ENCODE measurements at places on chromosomes 11 and 22.

DNA sequence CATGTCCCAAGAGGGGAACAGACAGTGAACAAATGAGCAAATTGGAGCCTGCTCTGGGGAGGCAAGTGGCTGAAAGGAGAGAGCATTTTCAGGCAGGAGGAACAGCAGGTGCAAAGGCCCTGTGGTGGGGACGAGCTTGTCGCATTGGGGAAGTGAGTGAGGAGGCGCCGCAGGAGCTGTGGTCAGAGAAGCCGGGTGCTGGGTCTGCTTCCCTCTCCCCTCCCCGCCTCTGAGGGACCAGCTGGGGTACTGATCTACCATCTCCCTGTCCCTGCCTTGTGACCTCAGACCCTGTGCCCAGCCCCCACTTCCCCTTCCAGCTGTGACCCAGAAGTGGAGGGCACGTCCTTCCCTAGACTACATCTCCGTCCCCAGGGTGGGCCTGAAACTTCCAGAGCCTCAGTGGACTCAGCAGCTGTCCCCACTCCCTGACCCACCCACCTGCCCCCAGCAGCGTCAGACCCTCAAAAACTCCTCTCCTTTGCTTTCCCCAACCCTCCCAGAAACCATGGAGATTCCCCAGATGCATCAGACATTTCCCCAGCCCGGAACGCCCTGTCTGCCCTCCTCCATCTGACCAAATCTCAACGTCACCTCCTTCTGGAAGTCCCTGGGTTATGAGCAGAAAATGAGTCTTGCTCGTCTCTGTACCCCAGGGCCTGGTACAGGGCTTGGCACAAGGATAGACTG, 19.7 kb upstream of the PDGFB start:
- no peak for DNase-seq

DNA sequence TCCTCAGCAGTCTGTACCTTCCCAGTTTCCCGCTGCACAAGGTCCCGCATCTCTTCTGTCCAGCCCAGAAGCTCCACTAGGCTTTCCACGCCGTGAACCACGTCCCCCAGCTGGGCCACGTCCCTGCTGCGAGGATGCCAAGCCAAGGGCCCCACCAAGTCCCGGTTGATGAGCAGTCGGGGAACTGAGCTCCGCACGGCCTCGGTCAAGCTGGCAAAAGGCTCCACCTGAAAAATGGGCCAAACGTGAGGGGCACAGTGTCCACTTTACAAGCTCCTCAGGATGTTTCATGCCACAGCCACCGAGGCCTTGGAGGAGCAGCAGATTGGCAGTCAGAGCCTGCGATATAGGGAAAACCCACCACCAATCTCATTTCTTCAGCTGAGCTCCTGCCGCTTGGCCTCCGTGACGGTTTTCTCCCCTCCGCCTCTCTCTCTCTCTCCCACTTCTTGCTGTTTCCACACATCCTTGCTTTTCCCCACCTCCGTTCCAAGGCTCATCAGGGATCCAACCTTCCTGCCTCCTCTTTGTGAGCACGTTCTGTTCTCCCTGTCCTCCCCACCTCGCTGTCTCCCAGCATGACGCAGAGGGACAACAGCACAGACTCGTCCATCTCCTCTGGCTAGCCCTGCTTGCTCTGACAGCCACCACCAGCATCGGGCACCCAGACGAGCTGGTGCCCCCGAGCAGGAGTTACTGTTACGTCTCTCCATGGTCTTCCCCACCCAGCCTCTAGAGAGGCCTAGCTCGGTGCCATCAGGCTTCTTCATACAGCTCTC, 11.5 kb downstream of the RIC8A start:
- DNase-seq = no peak

GRCh38 chr11:45332276-45332934, 46.3 kb upstream of the SYT13 start:
- no peak for DNase-seq

- no peak for DNase-seq
These were observed 232.6 kb upstream of the MPPED2 start for GRCh38 chr11:30818721-30819120.

DNA sequence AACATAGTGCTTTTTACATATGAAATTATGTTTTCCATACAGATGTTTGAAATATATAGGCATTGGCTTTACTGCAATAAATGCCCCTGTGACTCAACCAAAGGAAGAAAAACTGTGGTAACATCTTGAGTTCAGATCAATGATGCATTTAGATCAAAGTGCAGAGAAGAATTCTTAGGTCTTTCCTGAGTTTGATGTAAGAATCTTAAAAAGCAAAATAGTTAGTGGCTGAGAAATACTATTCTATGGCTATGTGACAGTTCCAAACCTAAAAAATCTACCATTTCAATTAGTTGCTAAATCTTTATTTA, 93.7 kb downstream of the SOX6 start:
- no peak for DNase-seq

- DNase-seq = no peak
These were observed 1.6 kb downstream of the CBX7 start for GRCh38 chr22:39150848-39151215.

- DNase-seq = no peak
These were observed 24.7 kb upstream of the BAIAP2L2 start for GRCh38 chr22:38135133-38135706.

DNA sequence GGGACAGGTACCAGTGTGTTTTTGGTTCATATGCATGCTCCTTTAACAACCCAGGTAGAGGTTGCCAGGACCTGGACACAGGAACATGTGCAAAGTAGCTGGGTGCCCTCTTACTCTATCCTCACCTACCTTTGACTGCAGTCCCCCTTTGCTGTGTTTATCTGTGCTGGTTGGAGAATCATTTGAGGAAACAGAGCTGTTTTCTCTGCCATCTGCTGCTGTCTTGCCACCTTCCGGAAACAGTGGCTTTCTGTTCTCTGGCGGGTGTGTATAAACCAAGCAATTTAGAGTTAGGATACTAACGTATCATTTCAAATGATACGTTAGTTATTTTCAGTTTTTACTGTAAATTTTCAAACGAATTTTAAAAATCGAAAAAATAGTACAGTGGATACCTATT, 171.9 kb upstream of the TTC12 start:
- no peak for DNase-seq

GRCh38 chr11:6565325-6565724, 38.1 kb downstream of the RRP8 start:
- DNase-seq = no peak

- no peak for DNase-seq
These were observed 36.9 kb downstream of the PTPRJ start for GRCh38 chr11:48017105-48017830.

- DNase-seq = no peak
These were observed 4.8 kb downstream of the DDX10 start for GRCh38 chr11:108669711-108670110.

DNA sequence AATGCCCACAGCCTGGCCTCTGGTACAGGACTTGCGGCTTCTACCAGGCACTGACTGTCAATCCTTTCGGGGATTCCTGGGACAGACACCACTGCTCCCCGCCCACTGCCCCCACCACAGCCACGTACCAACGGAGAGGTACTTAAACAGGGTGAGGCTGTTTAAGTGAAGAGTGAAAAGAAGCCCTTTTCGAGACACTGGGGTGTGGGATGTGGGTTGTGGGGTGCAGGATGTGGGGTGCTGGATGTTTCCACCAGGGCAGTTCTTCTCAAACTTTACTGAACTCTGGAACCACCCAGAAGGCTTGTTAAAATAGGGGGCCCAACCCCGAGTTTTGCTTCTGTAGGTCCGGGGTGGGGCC, 34.2 kb upstream of the PRR5 start:
- no peak for DNase-seq

GRCh38 chr22:37169406-37169805, 18.6 kb downstream of the C1QTNF6 start:
- DNase-seq = no peak

DNA sequence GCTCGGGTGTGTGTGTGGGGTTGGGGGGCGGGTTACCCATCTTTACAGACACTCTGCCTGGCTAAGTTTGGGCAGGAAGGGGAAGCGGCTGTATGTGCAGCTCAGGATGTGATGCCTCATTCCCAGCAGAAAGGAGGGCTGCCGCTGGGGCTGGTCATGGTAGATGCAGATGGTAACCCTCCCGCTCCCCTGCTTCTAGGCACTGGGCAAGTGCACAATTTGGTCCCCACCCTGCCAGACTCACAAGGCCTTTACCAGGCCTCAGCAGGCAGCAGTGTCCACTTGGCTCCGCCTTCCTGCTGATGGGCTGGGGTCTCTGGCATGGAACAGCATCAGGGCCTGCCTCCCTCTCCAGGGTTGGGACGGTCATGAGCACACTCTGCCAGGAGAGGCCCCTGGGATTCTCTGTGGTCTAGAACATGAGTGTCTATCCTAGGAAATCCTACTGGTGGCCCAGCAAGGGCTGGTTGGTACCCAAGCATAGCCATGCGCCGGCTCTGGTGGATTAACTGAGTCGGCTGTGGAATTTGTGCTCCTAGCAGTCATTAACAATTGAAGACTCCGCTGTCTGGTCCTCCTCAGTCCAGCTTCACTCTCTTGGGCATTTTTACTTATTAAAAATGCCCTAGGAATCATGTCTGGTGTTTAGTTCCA, 4.2 kb downstream of the LMO1 start:
- DNase-seq = no peak

DNA sequence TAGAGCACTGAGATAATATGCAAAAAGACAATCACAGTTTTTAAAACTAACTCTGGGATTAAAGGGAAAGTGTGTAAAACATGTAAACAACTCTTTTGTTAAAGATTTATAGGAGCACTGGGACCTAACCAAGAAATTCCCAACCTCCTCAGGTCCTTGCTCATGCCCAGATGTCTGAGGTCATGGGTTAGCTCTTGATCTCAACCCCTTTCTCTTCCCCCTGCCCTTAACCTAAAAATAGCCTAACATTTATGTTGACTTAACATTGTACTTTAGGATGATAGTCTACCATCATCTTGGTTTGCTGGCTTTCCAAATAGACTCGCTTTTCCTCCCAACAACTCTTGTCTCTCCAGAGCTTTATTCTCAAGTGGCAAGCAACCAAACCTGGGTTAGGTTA, 258.2 kb upstream of the FAT3 start:
- DNase-seq = no peak

- DNase-seq = no peak
These were observed 23.9 kb downstream of the TTC17 start for GRCh38 chr11:43382614-43383013.

DNA sequence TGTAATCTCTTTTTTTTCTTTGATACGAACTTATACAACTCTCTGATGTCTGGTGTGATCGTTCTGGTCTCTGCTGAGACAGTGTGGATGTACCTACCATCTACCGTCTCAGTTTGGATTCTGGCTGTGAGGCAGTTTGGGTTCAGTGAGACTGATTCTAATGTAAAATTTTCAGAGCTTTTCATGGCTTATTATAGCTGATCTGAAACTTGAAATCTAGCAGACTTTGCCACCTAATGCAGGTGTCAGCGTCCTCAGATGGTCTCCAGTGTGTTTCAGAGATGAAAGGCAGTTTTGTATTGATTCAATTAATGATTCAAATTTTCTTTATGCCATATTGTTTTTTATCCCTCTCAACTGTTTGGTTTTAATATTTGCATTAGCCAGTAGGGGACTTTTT, 35.9 kb downstream of the PPFIBP2 start:
- DNase-seq = no peak

All from stimulated activated CD4-positive, alpha-beta T cell treated with anti-CD3 and anti-CD28 coated beads, Interleukin-1b, Interleukin-23, amount 100 ng/mL, for 24 hours (primary cell).